ENCODE measurements at places on chromosomes 5 and 9.

DNA sequence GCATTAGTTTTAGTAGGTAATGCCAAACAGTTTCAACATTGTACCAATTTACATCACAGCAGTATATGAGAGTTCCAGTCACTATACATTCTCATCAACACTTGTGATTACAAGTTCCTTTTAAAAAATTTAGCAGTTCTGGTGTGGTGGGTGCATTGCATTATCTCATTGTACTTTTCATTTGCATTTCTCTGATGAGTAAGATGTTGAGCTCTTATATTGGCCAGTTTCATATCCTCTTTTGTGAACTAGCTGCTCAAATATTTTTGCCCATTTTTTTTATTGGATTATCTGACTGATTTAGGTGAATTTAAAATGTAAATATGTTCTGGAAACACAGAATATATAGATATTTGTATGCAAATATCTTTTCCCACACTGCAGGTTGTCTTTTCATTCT, 160.9 kb upstream of the NR3C1 start:
- no peak for DNase-seq

DNA sequence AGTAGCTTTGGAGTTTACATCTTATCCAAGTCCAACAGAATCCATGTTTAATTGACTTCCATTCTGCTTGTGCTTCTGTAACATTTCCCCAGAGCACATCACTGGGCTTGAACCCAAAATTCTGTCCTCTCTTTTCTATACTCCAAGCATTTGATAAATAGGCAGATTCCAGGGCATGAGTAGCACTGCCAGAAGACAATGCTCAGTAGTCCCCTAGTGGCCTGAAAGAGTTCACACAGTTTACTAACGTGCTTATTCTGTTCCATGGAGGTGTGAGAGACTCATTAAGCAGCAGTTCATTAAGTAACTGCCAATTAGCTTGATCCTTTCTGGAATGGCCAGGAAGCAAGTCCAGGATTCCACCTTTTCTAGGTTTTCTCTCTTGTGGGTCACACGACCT, 9.4 kb upstream of the GABRA6 start:
- DNase-seq: no peak

DNA sequence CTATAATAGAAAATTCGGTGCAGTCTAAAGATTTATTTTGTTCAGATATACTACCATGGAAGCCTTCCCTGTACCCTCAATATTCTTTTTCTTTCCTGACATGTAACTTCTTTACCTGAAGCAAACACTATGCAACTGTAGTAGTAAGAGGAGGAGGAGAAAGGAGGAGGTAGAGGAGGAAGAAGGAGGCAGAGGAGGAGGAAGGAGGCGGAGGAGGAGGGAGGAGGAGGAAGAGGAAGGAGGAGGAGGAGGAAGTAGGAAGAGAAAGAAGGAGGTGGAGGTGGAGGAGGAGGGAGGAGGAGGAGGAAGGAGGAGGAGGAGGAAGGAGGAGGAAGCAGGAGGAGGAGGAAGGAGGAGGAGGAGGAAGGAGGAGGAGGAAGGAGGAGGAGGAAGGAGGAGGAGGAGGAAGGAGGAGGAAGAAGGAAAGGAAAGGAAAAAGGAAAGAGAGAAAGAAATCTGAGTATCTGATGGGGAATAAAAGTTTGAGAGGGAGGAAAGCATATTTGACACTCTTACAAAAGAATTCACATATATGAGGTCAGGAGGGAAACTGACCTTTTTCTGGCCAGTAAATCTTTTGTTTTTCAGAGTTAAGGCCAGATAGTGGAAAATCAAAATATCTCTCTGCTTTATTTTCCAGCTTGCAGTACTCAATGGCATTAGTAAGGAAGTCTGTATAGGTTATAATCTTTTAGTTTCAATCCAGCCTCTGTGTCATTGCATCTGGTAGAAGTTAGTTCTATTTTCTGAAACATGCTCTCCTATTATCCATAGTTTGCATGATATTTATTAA, 114.5 kb upstream of the LPAR1 start:
- DNase-seq: no peak

- DNase-seq: no peak
These were observed 37.2 kb downstream of the DDX31 start for GRCh38 chr9:132632413-132633129.

- no peak for DNase-seq
These were observed 128.5 kb downstream of the NR3C1 start for GRCh38 chr5:143274952-143275351.

DNA sequence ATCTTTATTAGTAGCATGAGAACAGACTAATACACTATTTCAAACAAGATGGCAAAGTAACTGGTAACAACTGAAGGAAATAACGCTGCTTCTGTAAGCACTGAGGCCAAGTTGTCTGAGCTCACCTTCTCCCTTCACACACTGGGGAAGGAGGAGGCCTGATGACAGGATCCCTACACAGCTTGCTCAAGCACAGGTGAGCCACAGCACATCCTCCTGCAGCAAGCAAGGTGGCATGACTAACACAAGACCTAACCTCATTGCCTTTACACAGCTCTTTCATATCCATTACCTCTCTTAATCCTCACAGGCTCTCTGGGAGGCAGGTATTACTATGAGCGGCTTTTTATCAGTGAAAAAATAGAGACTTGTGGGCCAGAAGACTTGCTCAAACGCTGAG, 83.3 kb downstream of the ARL15 start:
- no peak for DNase-seq

DNA sequence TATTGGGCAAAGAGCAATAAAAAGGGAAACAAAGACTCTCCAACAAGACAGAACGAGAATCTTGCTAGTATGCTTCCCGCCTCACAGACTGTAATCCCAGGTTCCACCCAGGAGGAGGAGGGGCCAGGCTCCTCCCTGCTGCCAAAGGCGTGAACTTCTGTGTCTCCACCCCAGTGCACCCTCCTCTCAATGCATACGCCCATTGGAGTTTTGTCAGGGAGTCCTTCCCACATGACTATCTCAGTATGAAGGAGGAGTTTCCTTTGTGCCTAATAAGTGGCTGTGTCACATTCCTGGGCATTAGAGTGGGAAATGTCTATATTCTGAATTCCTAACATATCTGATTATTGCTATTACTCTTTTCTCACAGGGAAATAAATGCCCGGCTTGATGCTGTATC, 106.4 kb upstream of the DHFR start:
- DNase-seq: no peak

GRCh38 chr5:170132269-170132975, 26.7 kb downstream of the FOXI1 start:
- DNase-seq: no peak

DNA sequence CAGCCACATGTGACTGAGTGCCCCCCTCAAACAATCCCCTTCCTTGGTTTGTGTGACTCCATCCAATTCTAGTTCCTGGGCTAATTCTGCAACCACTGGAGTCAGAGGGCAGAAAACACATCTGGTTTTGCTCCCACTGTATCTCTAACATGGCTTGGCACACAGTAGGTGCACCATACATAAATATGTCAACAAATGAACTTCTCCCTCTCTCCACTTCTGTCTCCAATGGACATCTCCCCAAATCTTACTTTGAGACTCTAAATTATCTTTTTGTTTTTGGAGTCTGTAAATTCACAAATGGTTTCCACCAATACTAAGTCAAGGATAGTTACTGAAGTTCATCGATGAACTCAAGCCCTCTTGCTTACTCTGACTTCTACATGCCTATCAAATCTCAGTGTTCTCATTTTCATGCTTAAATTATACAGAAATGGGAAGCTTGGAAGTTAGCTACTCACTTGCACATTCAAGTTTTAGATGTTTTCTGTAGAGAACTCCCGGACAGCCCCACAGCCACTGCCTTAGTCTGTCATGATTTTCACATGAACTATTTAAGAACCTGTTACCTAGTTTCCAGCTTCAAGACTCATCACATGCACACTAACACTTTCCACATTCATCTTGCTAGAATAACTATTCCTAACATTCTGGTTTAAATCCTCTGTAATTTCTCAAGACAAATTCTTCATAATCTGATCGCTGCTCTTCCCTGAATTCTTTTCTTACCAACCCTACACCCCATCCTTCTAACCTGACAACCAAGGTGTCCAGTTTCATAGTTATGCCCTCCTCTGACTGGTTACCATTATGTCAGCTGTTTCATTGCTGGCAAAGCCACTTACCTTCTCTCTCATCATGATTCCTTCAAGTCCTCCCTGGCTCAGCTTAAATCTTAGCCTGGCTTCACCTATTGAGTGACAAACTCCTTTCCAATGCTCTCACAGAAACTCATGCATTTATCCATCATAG, 6.0 kb downstream of the RPL37 start:
- DNase-seq: no peak

- no peak for DNase-seq
These were observed 53.2 kb downstream of the ZNF474 start for GRCh38 chr5:122182491-122182921.

- DNase-seq: no peak
These were observed 114.2 kb downstream of the BASP1 start for GRCh38 chr5:17331651-17332050.

- no peak for DNase-seq
These were observed 104.3 kb upstream of the MAP3K1 start for GRCh38 chr5:56710826-56711590.

- no peak for DNase-seq
These were observed 385.5 kb downstream of the RAB3C start for GRCh38 chr5:58968350-58968749.

DNA sequence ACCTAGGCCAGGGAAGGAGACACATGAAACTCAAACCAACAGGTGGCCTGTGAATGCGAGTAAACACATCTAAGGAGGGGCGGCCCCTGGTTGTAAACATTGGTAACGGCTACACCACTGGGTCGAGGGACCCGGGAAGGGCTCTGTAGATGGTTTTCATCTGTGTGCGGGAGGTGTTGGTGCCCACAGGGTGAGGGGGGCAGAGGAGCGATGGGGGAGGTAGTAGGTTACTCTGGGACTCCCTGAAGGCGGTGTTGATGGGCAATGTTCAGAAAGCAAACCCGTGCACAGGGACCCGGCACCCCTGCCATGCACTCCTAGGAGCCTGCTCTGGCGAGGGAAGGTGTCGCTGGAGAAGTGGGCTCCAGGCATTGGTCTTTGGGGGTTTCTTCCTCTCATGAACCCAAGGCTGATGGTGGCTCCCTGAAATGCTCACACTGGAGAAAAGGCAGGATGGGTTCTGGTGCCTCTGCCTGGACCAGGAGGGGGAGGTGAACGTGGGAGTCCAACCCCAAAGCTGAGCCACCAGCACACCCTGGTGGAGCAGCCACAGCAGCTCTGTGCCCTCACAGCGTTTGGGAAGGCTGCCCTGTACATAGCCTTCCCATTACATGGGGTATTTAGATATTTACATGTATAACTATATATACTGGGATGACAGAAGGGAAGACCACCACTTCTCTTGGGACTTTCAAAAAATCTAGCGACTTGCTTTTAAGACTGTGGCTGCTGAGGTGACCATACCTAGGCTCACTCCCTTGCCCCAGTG, 103.2 kb downstream of the ENTREP1 start:
- no peak for DNase-seq

GRCh38 chr5:2036885-2037284, 154.2 kb upstream of the IRX4 start:
- DNase-seq: no peak

GRCh38 chr5:160398806-160399205, 1.0 kb downstream of the FAM200C start:
- no peak for DNase-seq

GRCh38 chr9:113989017-113989713, 88.9 kb downstream of the AMBP start:
- no peak for DNase-seq

GRCh38 chr5:168121138-168121494, 170.3 kb upstream of the WWC1 start:
- no peak for DNase-seq

DNA sequence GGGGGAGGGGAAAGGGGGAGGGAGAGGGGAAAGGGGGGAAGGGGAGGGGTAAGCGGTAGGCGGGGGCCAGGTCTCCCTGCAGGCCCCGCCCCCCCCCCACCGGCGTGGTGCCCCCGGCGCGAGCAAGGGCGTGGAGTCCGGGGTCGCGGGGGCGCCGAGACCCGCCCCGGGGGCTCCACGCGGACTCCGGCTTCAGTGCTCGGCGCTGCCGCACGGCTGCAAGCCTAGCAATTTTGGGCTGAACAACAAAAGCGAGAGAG, 10.8 kb downstream of the C9orf50 start:
- DNase-seq: no peak

DNA sequence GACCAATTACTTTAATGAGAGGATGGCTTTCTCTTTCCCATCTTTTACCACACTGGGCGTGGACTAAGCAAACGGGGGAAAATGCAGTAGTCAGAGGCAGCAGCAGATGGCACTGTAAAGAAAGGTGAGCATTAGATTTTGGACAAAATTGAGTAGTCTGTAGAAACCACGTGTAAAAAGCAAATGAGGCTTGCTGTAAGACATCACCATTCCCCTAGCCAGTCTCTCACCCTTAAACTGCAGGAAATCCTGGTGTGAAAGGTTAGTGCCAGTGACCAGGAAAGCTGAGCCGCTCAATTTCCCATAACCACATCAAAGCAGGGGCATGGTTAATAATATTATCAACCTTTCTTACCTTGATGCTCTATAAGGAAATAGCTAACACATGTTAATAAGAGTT, 31.8 kb downstream of the SPATA31C2 start:
- no peak for DNase-seq
